ENCODE measurements at places on chromosomes 7 and 10. TPM values are rescaled to one million over a fixed set of nuclear protein-coding genes. Genes with fewer than 3 reads are reported as not detected.

The WDR86 gene
- 14.0 TPM for total RNA-seq

The KLF6 gene
- 134 TPM for total RNA-seq

The GDF10 gene
- 2.1 TPM for total RNA-seq

The MYH16 gene
- total RNA-seq = not detected

The CTAGE8 gene
- total RNA-seq = 5.3 TPM

DNA sequence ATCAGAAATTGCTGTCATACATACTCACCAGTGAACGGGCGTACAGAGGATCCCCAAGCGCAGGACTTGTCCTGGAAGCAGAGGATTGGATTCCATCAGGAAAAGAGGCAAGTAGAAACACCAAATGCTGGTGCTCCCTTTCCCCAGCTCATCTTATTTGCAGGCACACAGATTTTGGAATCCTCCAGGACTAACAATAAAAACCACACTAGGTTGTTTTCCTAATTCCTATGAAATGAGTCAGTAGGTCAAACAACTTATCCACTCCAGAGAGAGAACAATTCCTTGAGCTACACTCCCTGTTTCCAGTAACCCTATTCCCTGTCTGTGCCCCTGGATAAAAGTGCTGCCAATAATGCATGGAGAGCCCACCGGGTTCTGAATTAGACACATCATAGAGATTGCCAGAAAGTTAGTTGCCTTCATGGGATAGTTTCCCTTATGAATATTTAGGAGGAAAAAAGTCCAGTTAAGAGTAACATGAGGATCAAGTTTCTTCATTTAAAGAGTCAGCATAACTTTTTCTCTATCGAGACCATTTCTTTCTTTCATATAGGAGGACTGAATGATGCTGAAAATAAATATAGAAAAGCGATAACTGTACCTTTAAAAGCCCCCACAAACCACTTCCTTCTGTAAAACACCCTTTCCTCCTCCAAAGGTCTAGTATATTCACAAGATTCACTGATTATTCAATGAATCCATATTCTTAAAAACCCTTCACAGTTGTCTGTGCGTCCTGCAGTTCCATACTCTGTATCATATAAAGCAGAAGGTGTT lies 178.3 kb upstream of the KLF14 start:
- DNase-seq = no peak

GRCh38 chr7:143401265-143401664 lies 7.4 kb downstream of the EPHA1 start:
- DNase-seq = no peak

DNA sequence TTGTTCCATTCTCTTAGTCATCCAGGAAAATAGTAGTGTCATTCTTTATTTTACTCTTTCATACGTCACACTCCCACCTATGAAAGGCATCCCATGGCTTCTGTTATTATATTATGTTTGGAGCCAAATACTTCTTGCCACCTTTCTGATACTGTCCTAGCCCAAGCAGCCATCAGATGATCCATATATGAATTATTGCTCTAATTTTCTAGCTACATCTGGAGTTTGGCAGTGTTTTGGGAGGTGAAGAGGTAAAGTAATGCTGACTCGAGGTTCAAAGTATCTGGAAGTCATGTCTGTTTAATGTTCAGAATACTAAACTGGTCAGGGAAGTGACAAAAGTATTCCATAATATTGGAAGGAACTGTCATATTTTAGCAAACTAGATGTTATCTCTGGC lies 362.5 kb downstream of the GPR37 start:
- DNase-seq = no peak

DNA sequence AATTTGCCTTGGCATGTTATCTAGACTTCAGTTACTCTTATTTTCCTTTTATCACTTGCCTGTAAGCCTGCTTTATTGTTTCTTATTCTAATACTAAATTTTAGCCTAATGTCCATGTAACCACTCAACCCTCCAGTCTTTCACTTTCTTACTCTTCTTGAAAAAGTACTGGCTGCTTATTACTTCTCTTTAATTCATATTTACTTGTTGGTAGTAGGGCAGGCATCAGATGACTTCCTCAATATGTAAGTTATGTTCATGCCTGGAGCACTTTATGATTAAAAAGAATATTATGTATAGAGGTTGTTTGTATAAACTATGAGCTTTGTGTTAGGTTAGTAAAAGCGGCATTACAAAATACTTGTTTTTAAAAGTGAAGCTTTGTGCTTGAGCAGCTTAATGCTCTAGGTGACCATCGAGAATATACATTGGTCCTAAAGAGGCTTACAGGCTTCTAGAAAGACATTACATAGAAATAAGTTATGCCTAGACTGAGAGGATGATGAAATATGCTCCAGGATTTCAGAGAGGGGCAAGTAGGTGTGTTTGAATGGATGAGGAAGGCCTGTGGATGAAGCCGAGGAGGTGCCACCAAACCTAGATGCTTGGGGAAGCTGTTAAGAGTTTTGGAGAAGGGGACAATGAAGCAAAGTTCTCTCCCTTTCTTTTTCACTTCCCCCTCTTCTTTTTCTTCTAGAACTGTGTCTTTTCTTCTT lies 207.1 kb upstream of the HDAC9 start:
- no peak for DNase-seq

DNA sequence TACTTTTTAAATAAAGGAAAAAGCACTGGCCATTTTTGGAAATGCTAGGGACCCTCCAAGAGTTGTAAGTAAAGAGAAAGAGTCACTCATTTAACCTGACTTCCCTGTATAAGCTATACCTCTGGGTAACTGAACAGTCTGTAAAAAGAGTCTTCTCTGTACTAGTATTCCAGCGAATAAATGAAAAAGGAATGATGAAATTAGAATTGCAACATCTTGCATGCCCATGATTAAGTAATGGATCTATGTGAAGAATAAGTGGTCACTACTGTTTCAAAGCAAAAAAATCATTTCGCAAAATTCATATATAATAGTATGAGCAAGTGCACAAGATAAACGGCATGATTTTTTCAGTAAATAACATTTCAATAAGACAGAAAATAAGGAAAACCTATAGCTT lies 116.8 kb downstream of the ZFAND4 start:
- no peak for DNase-seq

GRCh38 chr7:143252006-143252405 lies 11.2 kb upstream of the GSTK1 start:
- DNase-seq = no peak

DNA sequence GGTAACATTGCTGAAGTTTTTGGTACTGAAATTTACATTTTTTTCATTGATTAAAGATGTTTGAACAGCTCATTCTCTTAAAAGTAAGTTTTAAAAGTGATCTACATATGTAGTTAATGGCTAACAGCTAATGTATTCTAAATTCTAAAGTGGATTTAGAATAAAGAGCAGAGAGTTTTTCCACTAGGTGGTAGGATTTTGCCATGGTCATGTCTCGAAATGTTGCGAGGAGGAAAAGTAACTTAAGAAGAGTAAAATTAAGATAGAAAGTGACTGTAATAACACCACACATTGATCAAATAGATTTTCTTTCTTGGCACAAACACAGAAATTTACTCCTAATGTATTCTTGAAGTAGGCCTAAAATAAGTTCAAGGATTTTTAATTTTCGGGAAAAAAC lies 19.8 kb downstream of the LSMEM1 start:
- peak; percentile 11 for DNase-seq

GRCh38 chr7:132255898-132256297 lies 320.4 kb downstream of the PLXNA4 start:
- no peak for DNase-seq

DNA sequence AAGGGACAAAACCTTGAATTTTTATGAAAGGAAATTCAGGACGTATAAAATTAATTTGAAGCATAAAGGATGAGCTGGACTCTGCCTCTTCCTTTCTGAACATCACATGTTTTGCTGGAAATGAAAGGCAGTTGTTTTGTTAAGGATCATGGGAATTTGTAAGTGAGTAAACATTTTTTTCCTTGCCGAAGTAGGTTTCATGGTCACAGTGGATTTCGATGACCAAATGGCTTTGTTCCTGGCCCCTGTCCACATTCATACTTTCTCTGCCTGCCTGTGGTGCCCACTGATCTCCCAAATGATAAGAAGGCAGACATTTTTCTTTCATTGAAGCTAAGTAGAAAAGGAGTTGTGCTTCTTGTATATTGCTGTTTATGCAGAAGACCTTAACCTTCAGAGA lies 104.2 kb downstream of the ARID5B start:
- no peak for DNase-seq

DNA sequence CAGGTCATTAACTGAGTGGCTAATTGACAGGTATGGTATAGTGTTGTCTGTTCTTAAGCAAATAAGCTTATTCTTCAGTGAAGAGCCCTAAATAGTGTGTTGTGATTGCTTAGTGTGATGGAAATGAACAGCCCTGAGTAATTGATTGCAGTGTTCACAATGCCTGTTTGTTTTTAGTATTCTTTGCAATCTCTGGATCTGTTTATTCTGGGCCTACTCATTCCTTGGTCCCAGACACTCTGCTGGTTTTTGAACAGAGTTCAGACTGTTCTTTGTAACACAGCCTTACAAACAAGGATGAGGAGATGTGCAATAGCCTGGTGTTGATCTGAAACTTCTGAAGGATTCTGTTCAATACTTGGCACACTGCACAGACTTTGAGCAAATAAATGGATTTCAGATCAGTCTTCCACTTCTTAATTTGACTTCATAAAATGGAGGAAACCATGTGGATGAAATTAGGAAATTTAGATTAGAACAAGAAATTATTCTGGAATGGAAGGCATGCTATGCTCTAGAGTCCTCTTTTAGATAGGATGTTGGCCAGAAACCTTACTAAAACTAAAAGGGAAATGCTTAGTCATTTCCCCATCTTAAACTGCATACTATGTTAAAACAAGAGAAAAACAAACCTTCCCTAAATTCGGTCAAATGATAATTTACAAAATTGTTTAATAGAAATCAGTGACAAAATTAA lies 444.2 kb upstream of the SEMA3D start:
- DNase-seq = peak; percentile 56

GRCh38 chr7:64625114-64626082 lies 40.5 kb upstream of the ZNF107 start:
- no peak for DNase-seq

GRCh38 chr10:90018819-90019218 lies 317.4 kb downstream of the KIF20B start:
- DNase-seq = no peak

- DNase-seq = no peak
Measured at GRCh38 chr7:121406944-121407343, 10.8 kb upstream of the FAM3C start.

DNA sequence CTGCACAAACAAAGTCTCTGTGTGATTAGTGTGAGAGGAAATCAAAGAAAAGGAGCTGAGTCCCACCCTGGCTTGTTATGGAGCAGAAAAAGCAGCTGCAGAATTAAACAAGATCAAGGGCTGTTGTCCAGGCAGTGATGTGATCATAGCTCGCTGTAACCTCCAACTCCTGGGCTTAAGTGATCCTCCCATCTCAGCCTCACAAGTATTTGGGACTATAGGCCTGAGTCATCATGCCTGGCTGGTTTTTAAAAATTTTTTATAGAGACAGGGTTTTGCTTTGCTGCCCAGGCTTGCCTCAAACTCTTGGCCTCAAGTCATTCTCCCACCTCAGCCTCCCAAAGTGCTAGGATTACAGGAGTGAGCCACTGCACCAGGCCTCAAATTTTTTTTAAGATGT lies 88.9 kb downstream of the IPMK start:
- DNase-seq = no peak

DNA sequence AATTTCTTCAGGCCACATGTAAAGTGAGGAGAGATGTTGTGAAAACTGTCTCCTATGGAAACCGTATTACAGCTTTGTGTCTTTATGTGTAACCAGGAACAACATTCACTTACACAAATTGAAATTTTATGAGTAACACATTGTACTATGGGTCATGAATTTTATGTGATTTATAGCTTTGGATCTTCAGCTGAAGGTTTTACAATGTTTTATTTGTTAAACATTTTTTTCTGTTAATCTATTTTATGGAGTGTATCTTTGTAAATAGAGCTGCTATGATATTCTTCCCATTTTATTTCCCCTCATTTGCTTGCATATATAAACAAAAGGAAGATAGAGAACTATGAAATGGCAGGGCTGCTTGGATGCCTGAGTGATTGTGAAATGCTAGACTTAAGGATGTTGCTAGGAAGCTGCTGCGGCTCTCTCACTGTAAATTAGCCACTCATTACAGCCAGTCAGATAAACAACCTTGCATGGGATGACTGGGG lies 104.5 kb upstream of the PCLO start:
- peak; percentile 80 for DNase-seq

- DNase-seq = peak; percentile 78
Measured at GRCh38 chr10:110864662-110865140, 7.0 kb upstream of the PDCD4 start.

DNA sequence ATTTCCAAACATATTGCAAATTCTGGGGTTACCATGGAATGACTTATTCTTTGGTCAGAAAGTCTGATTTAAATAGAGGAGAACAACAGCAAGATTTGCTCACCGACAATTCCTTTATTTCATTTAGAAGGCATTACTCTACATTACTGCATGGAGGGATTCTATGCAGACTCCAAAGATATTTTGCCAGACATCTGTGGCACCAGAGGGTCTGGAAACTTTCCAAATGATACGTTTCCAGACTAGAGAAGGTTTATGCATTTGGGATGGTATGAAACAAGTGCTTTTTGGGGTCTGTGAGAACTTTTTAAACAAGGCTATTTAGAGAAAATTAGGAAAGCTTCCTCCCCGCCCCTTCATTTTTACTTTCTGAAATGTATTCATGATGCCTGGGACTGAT lies 125.3 kb downstream of the SAMD9 start:
- no peak for DNase-seq

DNA sequence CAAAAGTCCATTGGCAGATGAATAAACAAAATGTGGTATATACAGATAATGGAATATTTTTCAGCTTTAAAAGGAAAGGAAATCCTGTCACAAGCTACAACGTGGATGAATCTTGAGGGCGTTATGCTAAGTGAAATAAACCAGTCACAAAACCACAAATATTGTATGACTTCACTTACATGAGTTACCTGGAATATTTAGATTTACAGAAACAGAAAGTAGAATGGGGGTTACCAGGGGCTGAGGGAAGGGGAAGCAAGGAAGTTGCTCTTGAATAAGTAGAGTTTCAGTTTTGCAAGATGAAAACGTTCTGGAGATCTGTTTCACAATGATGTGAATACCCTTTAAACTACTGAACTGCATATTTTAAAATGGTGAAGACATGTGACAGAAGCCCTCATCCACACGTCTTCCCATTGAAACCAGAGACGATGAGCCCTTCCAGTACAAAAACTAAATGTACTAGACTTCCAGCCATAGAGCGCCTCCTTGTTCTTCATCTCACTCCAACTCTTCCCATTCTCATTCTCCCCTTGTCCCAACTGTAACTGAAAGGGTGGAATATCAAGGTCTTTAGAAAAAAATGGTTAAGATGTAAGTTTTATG lies 62.4 kb downstream of the MICU1 start:
- no peak for DNase-seq

GRCh38 chr7:1992554-1992953 lies 240.2 kb downstream of the MAD1L1 start:
- DNase-seq = no peak

- DNase-seq = peak; percentile 88
Measured at GRCh38 chr7:121000081-121000983, 11.8 kb downstream of the CPED1 start.

DNA sequence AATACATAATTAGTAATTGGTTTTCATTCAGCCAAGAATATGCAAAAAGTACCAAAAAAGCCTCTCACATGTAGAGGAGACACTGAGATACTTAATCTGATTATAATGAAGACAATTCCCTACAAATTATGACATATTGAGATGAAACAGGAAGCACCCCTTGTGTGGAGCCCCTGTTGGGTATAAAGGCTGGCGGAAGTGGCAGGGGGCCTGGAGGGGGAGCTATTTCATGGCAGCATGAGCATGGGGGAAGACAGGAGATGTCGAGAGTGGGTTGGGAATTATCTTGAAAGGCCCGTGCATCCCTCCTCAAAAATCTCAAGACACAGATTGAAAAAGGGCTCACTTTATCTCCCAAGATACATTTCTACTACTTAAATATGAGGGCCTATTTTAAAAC lies 96.9 kb downstream of the PIP4K2A start:
- no peak for DNase-seq

All from skin of body (tissue), 3 donors.